ENCODE measurements at places on chromosomes 7 and 10. TPM values are rescaled to one million over a fixed set of nuclear protein-coding genes. Genes with fewer than 3 reads are reported as not detected.
A peak's percentile ranks its signal among the peaks of the same experiment; 100 is the strongest.

DNA sequence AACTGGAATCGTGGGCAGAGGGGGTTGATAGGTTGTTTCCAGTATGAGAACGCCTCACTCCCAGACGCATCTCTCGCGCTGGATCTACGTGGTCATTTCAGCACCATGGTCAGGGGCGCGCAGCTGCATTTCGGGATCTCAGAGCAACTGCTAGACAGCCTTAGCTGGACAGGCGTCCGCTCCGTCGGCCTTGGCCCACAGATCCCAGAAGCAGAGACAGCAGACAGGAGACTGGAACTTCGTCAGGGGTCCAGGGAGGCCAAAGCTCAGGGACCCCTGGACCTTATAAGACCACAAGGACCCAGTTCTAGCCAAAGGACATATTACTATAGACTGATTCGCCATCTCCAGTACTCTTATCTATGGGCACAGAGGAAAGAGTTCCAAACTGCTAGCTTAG, 5.3 kb downstream of the NEUROG3 start:
- peak; percentile 75 for DNase-seq

- no peak for DNase-seq
These were observed 57.7 kb upstream of the KLF14 start for GRCh38 chr7:130791746-130792145.

DNA sequence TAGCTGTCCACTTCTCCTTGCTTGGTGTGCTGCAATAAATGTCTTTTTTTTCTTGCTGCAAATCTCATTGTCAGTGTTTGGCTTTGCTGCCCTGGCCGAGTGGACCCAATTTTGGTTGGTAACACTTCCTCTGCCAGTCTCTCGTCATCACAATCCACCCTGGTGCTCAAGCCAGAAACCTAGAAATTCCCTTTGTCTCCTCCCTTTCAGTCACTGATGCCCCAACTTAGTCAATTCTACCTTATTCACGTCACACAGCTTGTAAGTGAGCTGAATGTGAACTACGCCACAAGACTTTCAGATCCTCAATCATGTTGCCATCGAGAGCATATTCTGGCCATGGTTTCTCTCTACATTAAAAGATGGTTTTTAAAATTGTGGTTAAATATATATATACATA, 13.0 kb upstream of the FRA10AC1 start:
- no peak for DNase-seq

- DNase-seq = peak; percentile 91
These were observed 309.1 kb downstream of the MDFIC start for GRCh38 chr7:115230882-115231571.

- DNase-seq = peak; percentile 56
These were observed 363.9 kb downstream of the MALRD1 start for GRCh38 chr10:19412531-19412930.

The CPXM2 gene
- total RNA-seq = 1.2 TPM

The FGFR2 gene
- total RNA-seq = 47.1 TPM

Measured in cardiac muscle cell (in vitro differentiated cells and primary cell).